IPS-NIHi11 (cell line): ENCODE measurements at places on chromosomes 11 and 22.

- no peak for DNase-seq
Observed at GRCh38 chr11:88282747-88283515, 54.6 kb downstream of the CTSC start.

DNA sequence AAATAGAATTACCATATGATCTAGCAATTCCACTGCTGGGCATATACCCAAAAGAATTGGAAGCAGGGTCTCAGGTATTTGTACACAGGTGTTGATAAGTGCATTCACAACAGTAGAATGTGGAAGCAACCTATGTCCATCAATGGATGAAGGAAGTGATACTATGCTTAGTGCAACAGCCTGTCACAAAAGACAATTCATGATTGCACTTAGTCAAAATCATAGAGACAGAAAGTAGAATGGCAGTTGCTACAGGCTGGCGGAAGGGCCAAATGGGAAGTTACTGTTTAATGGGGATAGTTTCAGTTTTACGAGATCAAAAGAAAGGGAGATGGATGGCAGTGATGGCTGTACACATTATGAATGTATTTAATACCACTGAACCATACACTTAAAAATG, 42.0 kb downstream of the SGSM3 start:
- no peak for DNase-seq

GRCh38 chr11:1928891-1929541, 9.5 kb downstream of the TNNT3 start:
- peak; percentile 11 for DNase-seq

- peak; percentile 20 for DNase-seq
Observed at GRCh38 chr11:48055292-48056132, 75.2 kb downstream of the PTPRJ start.

GRCh38 chr11:44066732-44067141, 667 bp downstream of the ACCS start:
- DNase-seq: peak; percentile 21

GRCh38 chr11:48007677-48008076, 27.3 kb downstream of the PTPRJ start:
- no peak for DNase-seq

DNA sequence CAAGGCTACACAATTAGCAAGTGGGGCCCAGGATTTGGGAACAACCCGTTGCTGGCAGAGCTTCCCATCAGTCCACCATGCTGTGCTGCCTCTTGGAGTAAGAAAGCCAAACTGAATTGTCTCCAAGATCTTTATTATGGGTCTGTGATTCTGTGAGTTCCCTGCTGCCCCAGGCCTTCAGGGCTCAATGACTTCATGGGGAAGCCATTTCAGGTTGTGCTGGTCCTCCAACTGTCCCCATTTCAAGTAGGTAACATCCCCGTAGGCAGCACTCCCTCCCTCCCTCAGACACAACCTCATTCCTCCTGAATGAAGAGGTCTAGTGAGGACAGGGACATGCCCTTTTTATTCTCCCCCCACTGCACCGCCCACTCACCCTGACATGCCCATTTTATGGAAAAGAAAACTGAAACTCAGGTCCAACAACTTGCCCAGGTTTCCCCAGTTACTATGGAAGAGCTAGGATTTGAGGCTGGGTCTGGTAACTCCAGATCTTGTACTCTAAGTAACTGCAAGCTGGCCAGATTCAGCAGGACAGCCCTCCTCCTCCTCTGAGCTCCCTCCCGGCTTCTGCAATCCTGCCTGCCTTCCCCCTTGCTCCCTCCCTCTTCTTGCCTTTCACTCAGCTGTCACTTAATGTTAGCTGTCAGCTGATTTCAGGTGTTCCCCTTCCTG, 8.2 kb upstream of the YWHAH start:
- no peak for DNase-seq

- no peak for DNase-seq
Observed at GRCh38 chr11:2998073-2998850, 6.1 kb upstream of the NAP1L4 start.

DNA sequence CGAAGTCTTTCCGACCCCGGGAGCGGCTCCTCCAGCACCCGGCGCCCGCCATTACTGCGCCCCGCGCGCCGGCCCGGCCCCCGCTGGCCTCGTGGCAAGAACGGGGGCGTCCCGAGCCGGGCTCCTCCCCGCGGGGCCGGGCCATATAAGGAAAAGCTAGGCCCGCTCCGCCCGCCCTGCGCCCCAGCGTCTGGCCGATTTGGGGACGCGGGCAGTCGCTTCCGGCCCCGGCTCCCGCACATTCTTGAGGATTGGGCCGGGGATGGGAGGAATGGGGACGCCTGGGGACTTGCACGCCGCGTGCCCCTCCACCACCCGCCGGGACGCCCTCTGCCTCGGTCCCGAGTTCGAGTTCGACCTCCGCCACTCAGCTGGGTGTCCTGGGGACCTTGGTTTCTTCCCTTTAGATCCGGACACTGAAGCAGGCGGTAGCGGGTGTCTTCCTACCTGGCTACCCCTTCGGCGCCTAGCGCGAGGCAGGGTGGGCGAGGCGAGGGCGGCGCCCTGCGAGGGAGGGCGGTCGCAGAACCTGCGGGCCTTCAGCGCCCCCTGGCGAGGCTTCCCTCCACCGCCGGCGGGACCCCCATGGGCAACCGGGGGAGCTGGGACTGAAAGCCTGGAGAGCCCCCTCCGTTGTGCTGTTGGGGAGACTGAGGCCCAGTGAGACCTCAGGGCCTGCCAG, 3.8 kb downstream of the SMTN start:
- peak; percentile 93 for DNase-seq

- no peak for DNase-seq
Observed at GRCh38 chr11:122598971-122599370, 56.6 kb upstream of the UBASH3B start.
